Neural crest cell (in vitro differentiated cells): ENCODE measurements at places on chromosomes 7 and 10. TPM values are rescaled to one million over a fixed set of nuclear protein-coding genes. Genes with fewer than 3 reads are reported as not detected.

SLC13A1 gene
- not detected in 2 replicates for total RNA-seq

GPR146 gene
- 0.41 TPM in 1 of 2 replicates, not detected in the other for total RNA-seq

GATAD1 gene
- total RNA-seq = 38.7 and 42.3 TPM in 2 replicates

ABCB1 gene
- total RNA-seq = 5.6 and 6.1 TPM in 2 replicates

WNT16 gene
- total RNA-seq = not detected in 2 replicates

JCAD gene
- total RNA-seq = 0.61 and 1.2 TPM in 2 replicates

GPC2 gene
- total RNA-seq = 97.8 and 106 TPM in 2 replicates

MKI67 gene
- 140 and 160 TPM in 2 replicates for total RNA-seq

STRIP2 gene
- 11.6 and 13.0 TPM in 2 replicates for total RNA-seq

UTF1 gene
- not detected in 2 replicates for total RNA-seq

CAMK2B gene
- 1.6 and 2.4 TPM in 2 replicates for total RNA-seq

ABCB4 gene
- 5.8 and 6.7 TPM in 2 replicates for total RNA-seq

PLOD3 gene
- total RNA-seq = 86.9 and 98.0 TPM in 2 replicates

SPDYE16 gene
- total RNA-seq = 0.35 TPM in 1 of 2 replicates, not detected in the other
